NCI-H1048 (cell line): ENCODE measurements at places on chromosomes 6 and 20.

- no peak for DNase-seq
Measured at GRCh38 chr6:161246725-161247124, 27.1 kb downstream of the AGPAT4 start.

- no peak for DNase-seq
Measured at GRCh38 chr6:56686429-56686828, 43.7 kb upstream of the DST start.

GRCh38 chr6:123276546-123276980 is 280.5 kb downstream of the CLVS2 start:
- DNase-seq = no peak

DNA sequence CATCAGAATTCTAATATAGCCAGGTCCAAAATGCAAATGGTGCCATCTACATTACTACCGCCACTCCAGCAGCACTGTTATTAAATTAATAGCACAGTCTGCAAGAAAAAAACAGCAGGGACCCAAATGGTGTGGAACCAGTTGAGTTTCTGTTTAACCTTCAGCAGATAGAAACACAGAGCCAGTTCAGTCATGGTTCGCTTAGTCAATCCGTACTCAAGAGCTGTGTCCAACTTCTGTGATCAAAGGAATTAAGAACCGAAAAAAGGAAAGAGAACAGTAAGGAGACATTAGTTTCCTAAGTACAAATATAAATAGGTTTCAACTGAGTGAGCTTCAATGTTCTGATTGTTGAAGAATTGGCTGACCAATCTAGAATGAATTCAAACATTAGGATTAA is 107.7 kb downstream of the TRDN start:
- no peak for DNase-seq

DNA sequence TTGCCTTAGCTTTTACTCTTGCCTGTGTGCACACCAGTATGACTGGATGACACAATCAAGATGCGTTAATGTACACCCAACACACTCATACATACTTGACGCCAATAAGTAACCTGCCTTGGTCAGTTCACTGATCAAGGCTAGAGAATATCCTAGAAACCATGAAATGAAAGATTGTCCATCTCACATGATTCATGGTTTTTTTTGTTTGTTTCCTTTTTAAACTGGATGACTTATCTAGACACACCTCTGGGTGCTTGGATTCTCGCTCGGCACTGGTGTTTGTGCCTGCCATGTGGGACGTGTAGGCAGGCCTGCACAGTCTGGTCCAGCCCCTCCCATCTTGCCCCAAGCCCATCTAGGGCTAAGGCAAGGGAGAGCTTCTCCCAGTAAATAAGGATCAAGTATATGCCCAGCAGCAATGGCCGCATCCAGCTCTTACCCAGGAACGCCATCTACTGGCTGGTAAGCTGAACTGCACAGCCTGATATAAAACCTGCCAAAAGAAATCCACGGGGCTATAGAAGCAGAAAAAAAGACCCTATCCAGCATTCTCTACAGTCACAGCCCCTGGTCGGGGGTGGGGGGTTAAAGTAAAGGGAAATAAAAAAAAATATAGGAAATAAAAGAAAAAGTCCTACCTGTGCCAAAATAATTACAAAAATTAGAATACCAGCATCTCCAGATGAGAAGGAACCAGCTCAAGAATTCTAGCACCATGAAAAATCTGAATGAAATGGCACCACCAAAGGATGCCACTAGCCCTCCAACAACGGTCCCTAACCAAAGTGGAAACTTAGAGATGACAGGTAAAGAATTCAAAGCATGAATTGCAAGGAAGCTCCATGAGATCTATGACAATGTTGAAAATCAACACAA is 73.3 kb downstream of the OTOR start:
- DNase-seq = no peak

- DNase-seq = no peak
Measured at GRCh38 chr6:131979515-131980337, 28.6 kb upstream of the CCN2 start.

DNA sequence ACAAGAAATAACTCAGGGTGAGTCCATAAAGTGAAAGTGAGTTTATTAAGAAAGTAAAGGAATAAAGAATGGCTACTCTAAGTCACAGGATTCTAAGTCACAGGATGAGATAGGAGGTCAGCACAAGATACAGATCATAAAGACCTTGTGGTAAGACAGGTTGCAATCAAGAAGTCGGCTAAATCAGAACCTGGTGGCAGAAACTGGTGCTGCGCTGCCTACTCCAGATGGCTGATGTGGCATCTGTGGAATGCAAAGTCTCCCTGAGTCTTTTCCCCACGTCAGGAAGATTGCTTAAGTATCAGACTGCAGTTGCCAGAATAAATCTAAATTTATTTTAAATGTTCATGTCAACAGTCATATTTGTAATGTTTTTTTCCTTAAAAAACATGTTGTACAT is 10.7 kb upstream of the KCNK15 start:
- no peak for DNase-seq

- no peak for DNase-seq
Measured at GRCh38 chr6:107646176-107646575, 156.3 kb downstream of the SOBP start.

DNA sequence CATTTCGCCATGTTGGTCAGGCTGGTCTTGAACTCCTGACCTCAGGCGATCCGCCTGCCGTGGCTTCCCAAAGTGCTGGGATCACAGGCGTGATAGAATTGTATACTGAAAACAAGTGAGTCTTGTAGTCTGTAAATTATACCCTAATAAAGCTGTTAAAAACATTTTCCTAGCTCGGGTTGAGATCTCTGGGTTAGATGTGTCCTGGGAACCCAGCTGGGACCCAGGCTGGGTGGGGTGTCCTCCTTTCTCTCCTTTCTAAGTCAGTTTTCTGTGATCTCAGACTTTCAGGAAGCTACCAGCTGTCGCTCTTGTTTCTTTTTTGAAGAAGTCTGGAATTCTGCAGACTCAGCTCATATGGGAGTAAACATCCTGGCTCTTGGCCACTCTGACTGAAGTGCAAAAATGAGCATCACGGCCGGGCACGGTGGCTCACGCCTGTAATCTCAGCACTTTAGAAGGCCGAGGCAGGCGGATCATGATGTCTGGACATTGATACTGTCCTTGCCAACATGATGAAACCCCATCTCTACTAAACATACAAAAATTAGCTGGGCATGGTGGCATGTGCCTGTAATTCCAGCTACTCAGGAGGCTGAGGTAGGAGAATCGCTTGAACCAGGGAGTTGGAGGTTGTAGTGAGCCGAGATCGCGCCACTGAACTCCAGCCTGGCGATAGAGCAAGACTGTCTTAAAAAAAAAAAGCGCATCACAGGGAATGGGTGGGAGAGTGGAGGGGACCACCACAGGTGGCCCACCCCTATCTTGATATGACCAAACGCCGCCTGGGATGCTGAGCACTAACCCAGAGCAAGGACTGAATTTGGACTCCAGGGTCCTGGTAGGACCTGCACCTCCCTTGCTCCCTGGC is 9.9 kb upstream of the PCIF1 start:
- DNase-seq = no peak

- no peak for DNase-seq
Measured at GRCh38 chr20:821046-821730, 12.3 kb upstream of the FAM110A start.

DNA sequence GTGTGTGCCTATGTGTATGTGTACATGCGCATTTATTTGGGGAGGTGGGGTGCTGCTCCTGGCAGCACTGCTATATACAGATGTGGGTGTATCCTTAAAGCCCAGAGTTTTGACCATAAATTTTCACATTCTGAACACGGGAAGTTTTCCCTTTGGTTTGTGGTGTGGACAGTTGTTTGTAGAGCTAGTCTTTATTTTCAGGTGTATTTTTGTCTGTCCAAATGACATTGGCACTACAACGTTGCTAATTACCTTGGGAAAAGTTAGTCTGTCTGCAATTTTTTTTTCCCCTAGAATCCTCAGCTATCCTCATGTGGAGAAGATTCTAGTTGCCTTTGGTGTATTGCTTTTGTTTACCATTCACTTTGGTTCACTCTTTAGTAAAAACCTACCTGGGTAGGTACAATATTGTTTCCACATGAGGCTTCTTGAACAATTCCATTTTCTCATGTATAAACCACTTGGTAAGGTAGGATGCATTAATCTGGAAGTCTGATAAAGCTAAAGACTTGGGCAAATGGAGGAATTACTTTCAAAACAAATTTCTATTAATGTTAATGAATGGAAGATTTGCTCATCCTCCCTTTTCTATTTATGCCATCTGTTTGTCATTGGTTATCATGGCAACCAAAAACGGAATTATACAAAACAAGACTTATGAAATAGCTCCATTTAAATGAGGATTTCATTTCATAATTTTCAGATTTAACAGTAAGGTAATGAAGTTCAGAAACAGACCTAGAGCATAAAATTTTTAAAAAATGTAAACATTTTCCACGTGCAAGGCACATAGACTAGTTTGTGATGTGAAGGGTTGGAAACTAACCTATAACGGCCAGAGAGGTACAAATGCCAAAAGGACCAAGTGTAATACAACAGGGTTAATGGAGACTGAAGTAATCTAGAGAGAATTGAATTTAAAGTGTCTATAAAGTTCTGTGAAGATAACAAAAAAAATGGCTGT is 3.9 kb downstream of the CCN2 start:
- DNase-seq = no peak

DNA sequence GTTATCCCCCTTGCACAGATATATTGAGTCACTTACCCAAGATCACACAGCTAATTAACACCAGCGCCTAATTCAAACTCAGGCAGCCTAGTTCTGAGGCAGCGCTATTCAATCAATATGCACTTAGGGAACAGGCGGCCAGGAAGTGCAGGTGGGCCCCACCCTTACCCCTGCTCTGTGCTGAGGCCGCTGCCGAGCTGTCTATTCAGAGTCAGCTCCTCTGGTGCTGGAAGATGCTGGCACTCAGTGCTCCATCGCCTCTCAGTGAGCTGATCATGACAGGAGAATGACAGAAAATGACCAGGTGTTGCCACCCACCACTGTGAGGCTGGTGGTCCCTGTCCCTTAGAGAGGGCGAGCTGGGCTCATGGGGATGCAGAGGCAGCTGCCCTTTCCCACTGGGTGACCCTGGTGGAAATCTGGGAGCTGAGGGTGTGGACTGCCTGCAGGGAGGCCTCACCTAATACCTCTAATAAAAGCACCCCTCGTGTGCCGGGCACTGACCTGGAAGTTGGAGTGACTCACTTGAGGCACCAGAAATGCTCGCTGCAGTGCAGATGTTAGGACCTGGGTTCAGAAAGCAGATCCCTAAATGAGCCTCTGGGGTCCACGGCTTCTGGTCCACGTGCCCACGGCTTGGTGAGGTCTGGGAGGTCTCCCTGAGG is 42.5 kb upstream of the CD93 start:
- DNase-seq = no peak

DNA sequence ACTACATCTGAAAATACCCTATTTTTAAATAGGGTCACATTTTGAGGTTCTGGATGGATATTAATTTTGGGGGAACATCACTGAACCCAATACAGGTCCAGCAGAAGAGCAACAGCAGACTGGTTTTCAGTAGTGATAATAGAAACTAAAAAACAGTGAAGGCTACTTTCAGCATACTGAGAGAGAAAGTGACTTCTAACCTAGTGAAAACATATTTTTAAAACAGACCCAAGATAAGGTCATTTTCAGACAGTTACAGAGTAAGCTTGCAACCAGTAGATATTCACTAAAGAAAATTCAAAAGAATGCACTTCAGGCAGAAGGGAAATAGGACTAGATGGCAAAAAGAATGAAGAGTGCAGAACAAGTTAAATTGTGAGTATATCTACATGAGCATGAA is 42.0 kb upstream of the TMEM244 start:
- no peak for DNase-seq

GRCh38 chr6:56551409-56552120 is 91.1 kb downstream of the DST start:
- DNase-seq = no peak

DNA sequence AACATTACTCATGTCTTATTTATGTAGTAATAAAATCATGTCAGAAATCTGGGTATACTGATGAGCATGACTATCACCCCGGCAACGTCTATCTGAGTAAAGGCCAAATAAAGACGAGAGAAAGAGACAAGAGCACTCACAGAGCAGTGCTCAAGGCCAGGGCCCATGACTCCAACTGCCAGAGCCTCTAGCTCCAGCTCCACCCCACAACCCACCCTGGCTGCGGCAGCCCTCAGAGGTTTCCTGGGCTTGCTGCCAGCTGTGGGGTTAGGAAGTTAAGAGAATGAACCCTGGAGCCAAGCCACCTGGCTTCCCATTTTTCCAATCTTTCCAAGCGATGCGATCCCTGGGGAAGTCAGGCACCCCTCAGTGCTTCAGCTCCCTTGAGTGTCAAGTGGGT is 92.0 kb upstream of the PAX1 start:
- no peak for DNase-seq

GRCh38 chr20:25532015-25532751 is 53.1 kb downstream of the NINL start:
- no peak for DNase-seq

- DNase-seq = no peak
Measured at GRCh38 chr6:70823651-70824050, 133.2 kb downstream of the B3GAT2 start.

DNA sequence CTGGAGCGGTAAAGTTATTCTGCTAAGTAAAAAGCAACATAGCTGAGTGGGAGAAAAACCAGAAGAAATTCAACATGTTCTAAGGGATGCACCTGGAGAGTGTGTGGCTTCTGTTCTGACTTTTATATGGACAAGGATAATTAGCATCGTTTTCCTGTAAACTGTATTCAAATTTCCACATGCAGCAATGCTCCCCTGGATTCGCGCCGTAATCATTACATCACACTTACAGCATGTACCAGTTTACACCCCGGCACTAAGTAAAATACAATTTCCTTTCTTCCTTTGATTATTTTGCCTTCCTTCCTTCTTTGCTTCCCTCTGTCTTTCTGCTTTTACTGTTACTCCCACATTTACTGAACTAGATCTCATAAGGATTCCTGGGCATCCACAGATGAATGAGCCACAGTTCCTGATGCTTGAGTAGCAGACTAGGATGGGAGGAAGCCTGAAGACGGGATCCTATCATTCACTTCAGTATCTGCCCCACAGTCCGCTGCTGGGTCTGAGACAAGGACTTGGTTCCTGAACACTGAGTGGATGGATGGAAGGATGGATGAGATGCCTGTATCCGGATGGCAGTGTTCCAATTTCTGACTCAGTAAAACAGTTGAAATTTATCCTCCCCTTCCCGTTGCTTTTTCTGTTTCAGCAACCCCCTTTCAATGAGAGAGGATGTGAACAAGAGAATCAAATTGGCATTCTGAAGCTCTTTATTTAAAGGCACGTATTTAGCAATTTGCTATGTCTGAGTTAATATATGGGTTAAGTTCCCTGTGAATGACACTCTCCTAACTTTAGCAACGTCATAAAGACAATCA is 174.6 kb downstream of the GJA10 start:
- no peak for DNase-seq

DNA sequence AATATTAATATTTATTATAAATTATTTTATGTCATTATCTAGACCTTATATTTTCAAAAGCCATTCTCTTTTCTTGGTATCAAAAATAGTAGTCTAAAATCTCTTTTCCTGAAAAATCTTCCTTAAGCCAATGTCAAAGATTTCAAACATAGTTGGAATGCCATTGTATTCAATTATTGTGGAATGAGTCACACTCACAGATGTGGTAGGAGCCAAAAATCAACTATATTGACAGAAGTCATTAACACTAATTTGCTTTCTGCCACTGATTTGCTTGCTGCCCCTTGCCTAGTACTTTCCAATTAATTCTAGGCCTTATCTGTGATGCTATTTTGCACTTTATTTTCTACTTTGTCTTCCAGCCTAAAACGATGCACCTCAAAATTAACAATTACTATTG is 1326.3 kb upstream of the GJE1 start:
- no peak for DNase-seq

GRCh38 chr6:32127409-32127716 is 683 bp downstream of the ATF6B start:
- DNase-seq = no peak
